Fibroblast of skin of scalp (primary cell): ENCODE measurements at places on chromosomes 7 and 10.

DNA sequence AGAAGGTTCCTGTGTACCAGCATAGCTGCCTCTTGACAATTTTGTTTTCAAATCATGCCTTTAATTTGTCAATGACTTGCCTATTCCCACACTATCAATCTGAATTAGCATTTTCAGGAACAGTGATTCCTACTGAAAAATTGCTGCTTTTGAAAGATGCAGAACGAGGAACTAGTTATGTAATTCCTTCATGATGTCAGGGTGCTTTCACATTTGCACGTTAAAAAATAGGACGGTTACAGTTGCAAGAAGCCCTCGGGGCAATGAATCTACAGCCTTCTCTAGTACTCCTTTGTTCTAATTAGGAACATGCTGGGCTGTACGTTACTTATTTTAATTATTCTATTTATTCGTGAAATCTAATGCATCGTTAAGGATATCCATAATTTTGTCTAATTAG, 253.9 kb downstream of the OTUD1 start:
- no peak for DNase-seq

GRCh38 chr7:150450491-150451001, at the start of gene GIMAP8:
Gene GIMAP8, plus strand, starts transcription at chr7:150450630. Its CDS starts 16,069 bp downstream, at chr7:150466699.
- no peak for DNase-seq

DNA sequence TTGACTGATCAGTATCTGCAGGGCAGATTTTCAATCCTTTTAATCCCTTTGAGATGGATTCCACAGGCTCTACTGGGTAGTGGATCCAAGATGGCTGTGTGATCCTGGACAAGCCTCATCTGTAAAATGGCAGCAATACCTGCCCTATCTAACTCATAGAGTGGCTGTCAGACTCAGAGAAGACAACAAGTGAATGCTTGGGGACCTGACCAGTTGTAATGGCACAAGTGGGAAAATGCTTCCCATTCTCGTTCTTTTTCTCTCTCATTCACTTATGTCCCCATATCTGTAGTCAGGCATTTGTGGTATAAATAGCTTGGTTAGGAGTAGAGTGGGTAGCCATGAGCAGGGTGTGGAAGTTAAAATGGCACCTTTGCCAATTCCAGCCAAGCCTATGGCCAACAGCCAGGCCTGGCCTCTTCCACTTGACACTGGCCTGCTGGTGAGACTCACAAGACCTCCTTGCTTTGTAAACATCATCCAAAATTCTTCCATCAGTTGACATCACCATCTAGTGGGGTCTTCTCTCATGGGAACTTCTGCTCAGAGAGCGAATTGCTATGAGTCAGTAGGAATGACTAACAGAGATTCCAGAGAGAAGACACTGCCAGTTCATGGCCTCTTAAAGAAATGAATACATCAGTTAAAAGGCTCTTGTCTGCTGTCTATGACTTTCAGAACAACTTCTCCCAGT, 150.1 kb downstream of the PLPP4 start:
- DNase-seq, result peak; percentile 79

DNA sequence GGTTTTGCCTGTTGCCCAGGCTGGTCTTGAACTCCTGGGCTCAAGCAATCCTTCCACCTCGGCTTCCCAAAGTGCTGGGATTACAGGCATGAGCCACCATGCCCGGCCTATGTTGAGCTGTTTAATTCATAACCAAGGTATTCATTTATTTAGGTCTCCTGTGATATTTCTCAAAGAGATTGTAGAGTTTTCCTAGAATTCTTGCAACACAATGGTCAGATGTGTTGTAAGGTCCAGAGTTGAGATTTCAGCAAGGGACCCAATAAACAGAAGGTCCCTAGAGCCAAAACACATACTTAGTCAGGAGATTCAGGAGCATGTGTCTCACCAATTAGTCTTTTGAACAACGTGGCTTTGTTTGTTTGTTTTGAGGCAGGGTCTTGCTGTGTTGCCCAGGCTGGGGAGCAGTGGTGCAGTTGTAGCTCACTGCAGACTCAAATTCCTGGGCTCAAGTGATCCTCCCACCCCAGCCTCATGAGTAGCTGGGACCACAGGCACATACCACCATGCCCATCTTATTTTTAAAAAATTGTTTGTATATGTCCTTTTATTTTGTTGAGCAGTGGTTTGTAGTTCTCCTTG, 321.3 kb upstream of the GALNT17 start:
- no peak for DNase-seq

DNA sequence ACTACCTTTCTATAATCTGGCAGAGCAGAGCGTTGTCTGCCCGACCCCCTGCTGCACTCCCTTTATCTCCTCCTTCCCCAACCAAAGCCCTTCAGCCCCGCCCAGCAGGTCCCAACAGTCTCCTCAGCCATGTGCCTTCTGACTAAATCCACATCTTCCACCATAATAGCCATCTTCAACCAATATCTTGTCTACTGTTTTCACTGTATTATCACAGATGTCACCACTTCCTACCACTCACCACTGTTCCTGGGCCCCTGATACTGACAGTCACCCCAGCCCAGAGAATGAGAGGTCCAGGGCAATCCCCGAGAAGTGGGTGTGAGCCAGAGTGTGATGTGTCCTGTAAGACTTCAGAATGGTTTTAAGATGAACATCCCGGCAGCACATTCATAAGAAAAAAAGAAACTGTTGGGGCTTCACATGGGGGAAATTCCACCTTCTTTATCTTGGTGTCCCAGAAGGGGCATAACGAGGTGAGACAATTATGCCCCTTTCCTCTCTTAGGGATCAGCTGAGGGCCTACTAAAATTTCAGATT, 25.3 kb downstream of the CCDC6 start:
- no peak for DNase-seq

- peak; percentile 52 for DNase-seq
These were observed 1.5 kb downstream of the MKX start for GRCh38 chr10:27743877-27744801.

GRCh38 chr10:58857251-58857805, 319.1 kb upstream of the PHYHIPL start:
- DNase-seq, result peak; percentile 62

DNA sequence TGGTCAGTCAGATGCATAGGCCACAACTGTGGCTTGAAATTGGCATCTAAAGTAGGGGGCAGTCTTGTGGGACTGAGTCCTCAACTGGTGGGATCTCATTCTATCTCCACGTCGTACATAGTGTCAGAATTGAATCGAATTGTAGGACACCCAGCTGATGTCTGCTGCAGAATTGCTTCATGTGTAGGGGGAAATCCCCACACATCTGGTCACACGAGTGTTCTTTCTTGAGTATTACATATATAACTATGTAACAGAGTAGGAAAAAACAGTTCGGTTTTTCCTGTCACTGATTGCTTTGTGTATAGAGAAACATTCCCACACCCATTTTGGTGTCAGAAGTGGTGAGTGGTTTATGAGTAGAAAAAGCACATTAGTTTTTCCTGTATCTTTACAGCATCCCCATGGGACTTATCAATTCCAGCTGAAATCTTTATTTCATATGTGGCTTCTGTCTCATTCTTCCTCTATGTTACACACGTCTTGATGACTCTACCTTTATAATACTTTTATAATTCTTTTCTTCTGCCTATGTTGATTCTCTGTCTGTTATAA, 79.4 kb upstream of the PCGF5 start:
- DNase-seq, result no peak

DNA sequence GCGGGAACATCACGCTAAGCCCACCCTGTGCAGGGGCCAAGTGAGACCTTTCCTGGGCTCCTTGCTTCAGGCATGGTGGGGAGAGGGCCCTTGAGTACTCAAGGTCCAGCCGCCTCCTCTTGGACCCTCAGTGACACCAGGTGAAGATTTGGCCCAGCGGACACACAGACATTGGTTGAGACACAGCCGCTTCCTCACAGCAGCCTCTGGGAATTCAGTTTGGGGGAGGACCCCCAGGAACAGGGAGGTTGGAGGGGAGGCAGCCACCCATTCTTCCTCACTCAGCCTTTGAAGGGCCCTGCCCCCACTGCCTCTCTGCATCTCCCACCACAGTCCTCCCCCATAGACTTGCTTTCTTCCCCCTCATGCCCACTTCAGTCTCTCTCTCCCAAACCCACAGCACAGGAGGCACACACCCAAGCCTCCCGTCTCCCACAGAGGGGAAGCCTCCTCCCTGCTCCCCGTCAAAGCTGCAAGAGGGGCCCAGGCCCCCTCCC, 31.9 kb downstream of the ANXA8 start:
- no peak for DNase-seq

DNA sequence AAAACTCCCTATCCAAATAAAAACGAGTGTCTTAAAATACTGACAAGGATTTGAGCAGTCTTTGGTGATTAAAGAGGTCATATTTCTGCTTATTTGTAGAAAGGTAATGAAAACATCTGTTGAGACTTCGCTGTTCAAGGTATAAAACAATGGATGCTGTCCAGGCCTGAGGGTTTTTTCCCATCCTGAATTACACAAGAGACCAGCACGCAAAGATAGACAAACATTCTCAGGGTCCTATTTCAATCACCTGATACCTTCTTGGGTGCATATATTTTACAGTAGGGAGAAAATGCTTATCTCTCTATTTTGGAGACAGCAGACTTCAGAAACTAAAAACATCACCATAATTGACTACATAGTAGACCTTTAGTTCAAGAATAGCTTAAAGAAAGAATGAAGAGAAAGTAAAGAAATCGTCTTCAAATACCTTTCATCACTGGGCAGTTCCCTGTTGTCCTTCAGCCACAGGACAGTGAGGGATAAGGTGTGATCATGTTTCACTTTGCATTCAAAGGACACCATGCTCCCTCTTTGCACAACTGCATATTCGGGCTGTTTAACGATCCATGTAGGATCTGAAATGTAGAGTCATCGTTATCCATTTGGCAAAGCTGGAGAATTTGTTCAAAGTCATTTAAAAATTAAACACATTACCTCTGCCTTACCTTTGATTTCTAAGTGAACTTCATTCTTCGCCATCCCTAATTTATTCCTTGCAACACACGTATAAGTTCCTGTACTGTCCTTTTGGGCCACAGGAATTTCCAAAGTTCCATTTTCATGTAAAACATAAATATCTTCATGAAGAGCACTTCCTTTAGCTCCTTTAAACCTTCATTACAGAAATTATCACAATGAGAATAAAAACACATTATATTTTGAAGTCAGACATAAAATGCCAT, 63.7 kb upstream of the LAMB4 start:
- DNase-seq, result no peak

DNA sequence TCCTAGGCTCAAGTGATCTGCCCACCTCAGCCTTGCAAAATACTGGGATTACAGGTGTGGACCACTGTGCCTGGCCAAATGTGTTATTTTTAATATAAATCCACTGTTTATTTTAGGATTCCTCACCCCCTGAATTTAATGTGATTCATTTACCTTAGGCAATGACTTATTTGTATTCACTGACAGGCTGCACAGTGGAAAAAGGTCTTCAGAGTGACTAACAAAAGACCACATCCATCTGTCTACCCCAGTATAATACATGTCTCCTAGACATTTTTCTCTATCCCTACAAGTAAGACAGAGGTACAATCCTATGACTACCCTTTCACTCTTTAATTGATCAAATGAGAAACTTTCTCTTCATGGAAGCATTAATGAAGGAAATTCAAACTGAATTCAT, 230.2 kb downstream of the AHR start:
- no peak for DNase-seq

GRCh38 chr7:50793120-50793946, 10.6 kb upstream of the GRB10 start:
- DNase-seq, result peak; percentile 83

- peak; percentile 44 for DNase-seq
These were observed 24.5 kb upstream of the YWHAG start for GRCh38 chr7:76383089-76383944.

DNA sequence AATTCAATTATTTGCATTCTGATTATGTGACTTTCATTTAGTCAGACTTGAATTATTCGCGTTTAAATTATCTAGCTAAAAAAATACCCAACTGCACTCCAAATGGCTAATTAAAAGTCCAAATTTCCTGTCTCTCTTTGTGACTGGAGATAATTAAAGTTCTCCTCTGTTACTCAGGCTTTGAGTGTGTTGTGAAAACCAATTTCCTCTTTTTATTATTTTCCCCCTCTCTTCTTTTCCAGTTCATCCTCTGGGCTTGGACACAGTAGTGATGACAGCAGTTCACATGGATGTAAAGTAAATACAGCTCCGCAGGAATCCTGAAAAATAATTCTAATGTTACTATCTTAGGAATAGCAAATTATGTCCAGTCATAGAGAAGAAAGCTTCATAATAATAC, 80.6 kb downstream of the SNX10 start:
- DNase-seq, result no peak

DNA sequence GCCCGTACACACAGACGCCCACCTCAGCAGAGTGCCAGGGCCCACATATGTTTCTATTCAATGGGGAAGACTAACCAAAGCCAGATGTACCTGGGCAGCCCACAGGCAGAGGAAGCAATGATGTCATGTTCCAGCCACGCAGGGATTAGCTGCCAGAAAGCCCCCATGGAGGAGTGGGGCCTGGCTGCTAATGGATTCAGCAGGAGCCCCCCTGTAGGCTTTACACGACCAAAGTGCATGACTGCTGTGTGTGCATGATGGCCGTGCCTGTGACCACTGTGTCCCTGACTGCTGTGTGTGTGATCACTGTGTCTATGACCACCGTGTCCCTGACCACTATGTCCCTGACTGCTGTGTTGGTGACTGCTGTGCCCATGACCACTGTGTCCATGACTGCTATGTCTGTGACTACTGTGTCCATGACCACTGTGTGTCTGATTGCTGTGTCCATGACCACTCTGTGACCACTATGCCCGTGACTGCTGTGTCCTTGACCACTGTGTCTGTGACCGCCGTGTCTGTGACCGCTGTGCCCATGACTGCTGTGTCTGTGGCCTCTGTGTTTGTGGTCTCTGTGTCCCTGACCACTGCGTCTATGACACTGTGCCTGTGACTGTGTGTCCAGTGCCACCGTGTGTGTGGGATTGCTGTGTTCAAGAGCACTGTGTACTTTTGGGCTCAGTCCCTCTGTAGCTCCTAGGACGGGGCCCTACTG, 409.3 kb downstream of the RPS24 start:
- peak; percentile 57 for DNase-seq

GRCh38 chr10:32054094-32054493, 2.1 kb downstream of the KIF5B start:
- DNase-seq, result peak; percentile 63

GRCh38 chr10:14112056-14112455, 218.7 kb downstream of the FRMD4A start:
- no peak for DNase-seq

DNA sequence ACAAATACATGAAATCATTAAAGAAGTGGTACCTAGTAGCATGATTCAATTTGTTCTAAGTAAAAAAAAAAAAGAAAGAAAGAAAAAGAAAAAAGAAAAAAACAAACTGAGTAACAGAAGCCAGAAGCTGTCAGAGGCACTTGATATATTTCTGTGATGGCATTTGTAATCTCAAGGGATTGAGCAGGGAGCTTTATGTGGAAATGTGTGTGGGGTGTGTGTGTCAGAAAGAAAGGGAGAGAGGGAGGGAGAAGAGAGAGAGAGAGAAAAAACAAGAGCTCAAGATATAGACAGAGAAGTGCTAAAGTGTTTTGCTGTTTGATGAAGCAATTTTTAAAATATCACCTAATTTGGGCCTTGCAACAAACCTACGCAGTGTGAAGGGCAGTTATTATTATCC, 357.6 kb upstream of the PCDH15 start:
- DNase-seq, result no peak
